Panc1 (cell line): ENCODE measurements at places on chromosomes 5 and 9. TPM values are rescaled to one million over a fixed set of nuclear protein-coding genes. Genes with fewer than 3 reads are reported as not detected.

DNA sequence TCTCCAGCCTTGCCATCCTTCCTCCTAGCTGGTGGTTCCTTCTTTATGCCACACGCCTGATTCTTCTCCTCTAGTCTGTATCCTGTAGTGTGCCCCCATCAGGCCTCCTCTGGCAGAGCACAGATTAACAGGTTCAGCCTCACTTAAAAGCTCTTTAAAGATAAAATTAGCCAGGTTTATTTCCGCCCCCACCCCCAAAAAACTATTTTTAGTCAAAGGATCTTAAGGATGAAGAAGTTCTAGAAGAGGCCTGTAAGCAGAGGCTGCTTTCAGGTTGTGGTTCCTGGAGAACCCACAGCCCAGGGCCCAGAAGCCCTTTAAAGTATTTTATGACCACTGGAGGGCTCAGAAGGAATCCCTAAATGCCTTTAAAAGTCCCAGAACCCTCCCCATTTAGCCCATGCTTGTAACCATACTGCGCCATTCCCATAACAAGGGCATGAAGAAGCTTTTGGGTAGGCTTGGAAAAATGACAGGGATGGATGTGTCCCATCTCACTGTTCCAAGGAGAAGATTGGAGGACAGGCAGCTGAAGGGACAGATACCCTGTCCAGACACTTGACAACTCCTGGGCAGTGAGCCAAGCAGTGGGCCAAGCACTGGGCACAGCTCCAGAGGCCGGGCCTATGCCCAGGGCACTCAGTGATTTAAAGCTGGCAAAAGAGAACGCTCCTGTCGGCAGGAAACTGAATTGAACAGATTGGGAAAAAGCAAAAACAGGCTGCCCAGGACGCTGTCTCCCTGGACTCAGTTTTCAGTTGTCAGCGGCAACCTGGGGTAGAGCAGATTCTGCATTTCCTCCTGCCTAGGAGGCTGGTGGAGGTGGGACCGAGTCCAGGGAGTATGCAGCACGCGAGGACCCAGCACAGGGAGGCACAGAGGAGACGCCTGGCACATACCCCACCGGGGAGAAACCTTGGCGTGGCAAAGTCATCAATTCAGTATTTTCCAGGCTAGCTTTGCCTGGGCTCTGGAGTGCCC is 106.3 kb upstream of the SSBP2 start:
- no peak for DNase-seq
- H3K27me3 ChIP-seq, result no peaks in the 10 kb centered on the region
- no peak overlapping the region for H3K4me3 ChIP-seq
- no peaks in the 10 kb centered on the region for H3K36me3 ChIP-seq
- no peak overlapping the region; the same call in 1 of the 2 replicates for H3K27ac ChIP-seq

DNA sequence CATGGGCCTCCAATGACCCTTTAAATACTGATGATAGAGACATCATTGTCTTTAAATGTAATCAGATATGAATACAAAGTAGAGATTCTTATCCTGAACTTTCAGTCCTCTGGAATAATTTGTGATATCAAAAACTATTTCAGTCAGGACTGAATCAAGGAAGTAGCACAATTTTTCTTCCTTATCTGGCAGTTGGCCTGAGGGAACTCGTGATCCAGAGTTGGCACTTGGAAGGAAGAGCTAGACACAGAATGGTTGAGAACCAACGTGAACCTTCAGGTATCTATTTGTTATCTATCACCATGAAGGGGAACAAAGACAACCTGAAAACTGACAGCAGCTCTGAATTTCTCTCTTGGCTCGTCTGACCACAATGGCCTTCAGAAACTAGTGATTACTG is 269.3 kb downstream of the PRDM9 start:
- H3K4me1 ChIP-seq, result no peaks in the 10 kb centered on the region
- no peaks in the 10 kb centered on the region for H3K27me3 ChIP-seq
- no peak for DNase-seq
- H3K36me3 ChIP-seq, result no peaks in the 10 kb centered on the region

DNA sequence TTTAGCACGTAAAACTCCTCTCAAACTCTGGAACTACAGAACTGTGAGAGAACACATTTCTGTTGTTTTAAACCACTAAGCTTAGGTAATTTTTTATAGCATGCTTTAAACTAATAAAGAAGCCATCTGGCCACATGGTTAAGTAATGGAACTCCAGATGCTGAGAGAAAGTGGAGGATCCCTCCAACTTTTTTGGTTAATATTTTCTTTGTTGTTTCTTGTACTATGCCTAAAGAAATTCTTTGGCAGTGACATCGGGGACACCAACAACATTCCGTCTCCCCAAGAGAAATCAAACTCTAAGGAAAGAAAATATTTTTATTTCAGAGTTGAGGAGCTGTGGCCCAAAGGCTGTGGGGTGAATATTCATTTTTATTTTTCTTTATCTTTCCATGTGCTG is 734.8 kb upstream of the CDH9 start:
- no peaks in the 10 kb centered on the region for H3K27me3 ChIP-seq
- H3K4me3 ChIP-seq, result no peak overlapping the region
- DNase-seq, result no peak
- H3K36me3 ChIP-seq, result no peaks in the 10 kb centered on the region
- H3K4me1 ChIP-seq, result no peaks in the 10 kb centered on the region

DNA sequence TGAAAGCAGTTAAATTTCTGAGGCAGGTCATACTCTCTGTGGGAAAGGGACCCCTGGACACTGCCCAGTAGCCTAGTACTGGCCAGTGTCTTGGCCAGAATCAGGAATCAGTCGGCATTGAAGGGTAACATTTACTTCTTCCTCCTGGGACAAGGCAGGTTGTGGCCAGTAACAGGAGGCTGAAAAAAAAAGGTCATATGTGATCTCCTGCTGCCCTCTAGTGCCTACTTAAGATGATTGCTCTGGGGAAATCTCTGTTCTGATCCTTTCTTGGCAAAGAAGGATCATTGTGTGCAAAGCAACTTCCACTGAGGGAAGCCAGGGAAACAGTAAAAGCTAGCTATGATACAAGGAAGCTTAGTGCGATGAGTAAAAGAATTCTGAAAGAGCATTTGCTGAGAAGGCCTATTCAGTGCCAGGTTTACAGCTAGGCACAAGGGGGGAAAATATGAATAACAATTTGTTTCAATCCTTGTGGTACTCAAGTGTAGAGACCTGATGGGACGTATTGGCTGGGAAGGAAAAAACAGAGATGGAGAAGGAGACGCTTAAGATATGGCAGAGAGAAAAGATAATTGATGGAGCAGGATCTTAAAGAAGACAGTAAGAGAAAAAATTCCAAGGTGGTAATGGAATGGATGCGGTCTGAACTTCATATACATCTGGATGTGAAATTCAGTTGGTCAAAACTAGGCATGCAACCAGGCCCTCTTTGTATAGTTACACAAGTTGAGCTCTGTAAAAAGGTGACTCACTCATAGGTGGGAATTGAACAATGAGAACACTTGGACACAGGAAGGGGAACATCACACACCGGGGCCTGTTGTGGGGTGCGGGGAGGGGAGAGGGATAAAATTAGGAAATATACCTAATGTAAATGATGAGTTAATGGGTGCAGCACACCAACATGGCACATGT is 25.8 kb upstream of the TRIM32 start:
- H3K4me1 ChIP-seq, result no peaks in the 10 kb centered on the region
- no peaks in the 10 kb centered on the region for H3K27me3 ChIP-seq
- H3K4me3 ChIP-seq, result no peak overlapping the region
- H3K27ac ChIP-seq, result no peak overlapping the region

DNA sequence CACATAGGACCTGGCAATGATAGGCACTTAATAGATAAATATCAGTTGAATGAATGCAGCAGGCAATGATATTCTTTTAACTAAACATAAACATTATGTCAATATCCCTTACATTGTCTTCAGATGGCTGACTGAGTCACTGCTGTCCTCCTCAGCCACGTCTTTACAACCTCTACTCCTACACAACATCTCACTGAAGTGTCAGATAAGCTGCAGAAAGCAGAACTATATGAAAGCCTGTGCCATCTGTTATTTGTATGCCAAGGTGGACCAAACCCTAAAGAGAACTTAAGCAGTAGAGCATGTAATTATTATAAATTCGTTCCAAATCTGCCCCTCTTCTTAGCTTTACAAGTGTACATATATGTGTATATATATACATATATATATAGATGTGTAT is 271.2 kb downstream of the RASEF start:
- no peak overlapping the region for H3K4me3 ChIP-seq
- no peaks in the 10 kb centered on the region for H3K27me3 ChIP-seq
- no peaks in the 10 kb centered on the region for H3K4me1 ChIP-seq
- no peak for DNase-seq

GRCh38 chr5:1511651-1512540 is 11.9 kb downstream of the LPCAT1 start:
- no peak overlapping the region for H3K27ac ChIP-seq
- no peaks in the 10 kb centered on the region for H3K27me3 ChIP-seq
- H3K4me1 ChIP-seq, result peaks cover 7% of the 10 kb centered on the region
- no peaks in the 10 kb centered on the region; the same call in 1 of the 2 replicates for H3K36me3 ChIP-seq

DNA sequence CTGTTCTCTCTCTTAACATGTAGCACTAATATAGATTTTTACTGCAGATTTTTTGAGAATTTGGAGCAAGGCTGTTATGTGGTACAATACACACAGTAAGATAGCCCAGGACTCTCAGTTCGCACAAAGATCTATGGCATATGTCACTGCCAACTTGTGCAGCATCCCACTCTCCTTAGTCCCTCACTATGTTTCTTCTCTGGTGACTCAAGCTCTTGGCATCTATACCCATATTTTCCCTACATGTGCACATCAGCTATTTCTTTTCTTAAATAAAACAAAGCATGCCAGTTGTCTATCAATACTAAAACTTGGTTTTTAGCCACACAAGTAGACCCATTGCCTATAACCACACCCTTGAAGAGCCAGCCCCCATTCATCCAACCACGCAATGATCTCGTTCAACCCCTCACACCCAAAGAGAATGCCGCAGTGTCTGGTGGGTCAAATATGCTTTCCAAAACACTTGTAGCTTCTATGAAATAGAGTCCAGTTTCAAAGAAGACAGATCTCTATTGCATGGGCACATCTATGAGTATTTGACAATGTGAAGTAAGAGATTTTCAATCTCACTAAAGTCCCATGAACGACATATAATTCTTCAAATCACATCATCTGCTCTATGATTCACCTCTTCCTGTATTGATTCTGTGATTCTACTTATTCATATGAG is 18.2 kb upstream of the IL7R start:
- DNase-seq, result no peak
- no peaks in the 10 kb centered on the region for H3K36me3 ChIP-seq
- H3K27ac ChIP-seq, result no peak overlapping the region
- H3K4me3 ChIP-seq, result no peak overlapping the region
- H3K4me1 ChIP-seq, result no peaks in the 10 kb centered on the region

GRCh38 chr5:54217826-54218503 is 92.4 kb downstream of the ARL15 start:
- H3K27me3 ChIP-seq, result no peaks in the 10 kb centered on the region
- H3K4me1 ChIP-seq, result no peaks in the 10 kb centered on the region
- no peak overlapping the region for H3K27ac ChIP-seq
- no peaks in the 10 kb centered on the region for H3K36me3 ChIP-seq

DNA sequence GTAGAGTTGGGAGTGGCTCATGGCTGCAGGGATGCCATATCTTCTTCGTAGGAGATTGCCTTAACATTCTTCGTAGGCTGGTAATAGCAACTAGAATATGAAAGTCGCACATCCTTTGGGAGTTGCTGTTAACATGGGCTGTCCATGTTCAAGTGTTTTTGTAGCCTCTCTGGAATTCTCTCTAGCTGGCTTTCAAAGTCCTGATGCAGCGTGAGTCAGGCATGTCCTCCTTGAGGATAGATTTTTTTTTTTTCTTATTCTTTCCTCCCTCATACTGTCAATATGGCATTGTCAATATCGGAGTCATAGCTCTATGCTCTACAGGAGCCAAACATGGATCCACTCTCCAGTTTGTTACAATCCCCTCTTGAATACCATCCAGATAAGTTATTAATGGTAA is 494.8 kb upstream of the WWC1 start:
- no peak overlapping the region for H3K27ac ChIP-seq
- no peaks in the 10 kb centered on the region for H3K27me3 ChIP-seq
- DNase-seq, result no peak
- H3K4me3 ChIP-seq, result no peak overlapping the region
- H3K36me3 ChIP-seq, result no peaks in the 10 kb centered on the region

DNA sequence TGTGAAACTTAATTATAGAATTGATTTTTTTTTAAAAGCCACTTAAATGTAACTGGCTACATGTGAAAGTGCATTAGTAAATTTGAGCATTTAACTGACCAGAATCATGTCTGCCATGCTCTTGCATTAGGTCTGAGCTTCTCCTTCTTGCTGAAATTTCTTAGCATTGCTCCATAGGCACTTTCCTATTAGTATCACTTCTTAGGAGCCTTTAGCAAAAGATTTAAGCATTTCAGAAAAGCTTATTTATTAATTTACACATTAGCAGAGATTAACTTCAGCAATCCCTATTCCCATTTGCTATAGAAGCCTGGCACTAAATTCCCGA is 211.0 kb downstream of the SNX18 start:
- H3K27me3 ChIP-seq, result 0 out of 2 replicates have a peak, but pooled peaks cover 3% of the 10 kb centered on the region
- H3K4me1 ChIP-seq, result no peaks in the 10 kb centered on the region
- no peak overlapping the region for H3K27ac ChIP-seq
- H3K4me3 ChIP-seq, result no peak overlapping the region
- no peaks in the 10 kb centered on the region for H3K36me3 ChIP-seq
- DNase-seq, result no peak

FAM53C gene
- total RNA-seq, result 50.4 TPM

PCDHB5 gene
- 0.08 TPM for total RNA-seq
